Left renal cortex interstitium (tissue), 4 donors: ENCODE measurements at places on chromosomes 13 and 19.

GRCh38 chr13:33472446-33472845 lies 186.9 kb upstream of the STARD13 start:
- no peak for DNase-seq

DNA sequence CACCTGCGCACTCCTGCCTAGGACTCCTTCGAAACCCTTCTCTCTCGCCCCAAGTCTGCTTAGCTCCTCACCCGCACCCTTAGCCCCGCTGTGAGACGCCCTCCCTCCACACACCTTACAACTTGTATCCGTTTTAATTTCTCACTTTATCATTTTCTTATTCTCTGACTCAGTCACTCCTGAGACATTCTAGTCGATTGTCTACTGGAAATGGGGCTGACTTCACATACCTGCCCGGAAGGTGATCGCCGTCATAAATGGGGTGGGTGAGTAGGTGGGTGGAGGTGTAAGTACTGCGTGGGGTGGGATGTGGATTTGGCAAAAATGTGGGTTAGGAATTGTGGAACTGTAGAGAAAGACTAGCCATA lies 714 bp downstream of the NDFIP2 start:
- no peak for DNase-seq

- no peak for DNase-seq
Observed at GRCh38 chr13:87356314-87356713, 314.9 kb upstream of the SLITRK5 start.

- DNase-seq = no peak
Observed at GRCh38 chr19:27733551-27734266, 1479.2 kb downstream of the UQCRFS1 start.

DNA sequence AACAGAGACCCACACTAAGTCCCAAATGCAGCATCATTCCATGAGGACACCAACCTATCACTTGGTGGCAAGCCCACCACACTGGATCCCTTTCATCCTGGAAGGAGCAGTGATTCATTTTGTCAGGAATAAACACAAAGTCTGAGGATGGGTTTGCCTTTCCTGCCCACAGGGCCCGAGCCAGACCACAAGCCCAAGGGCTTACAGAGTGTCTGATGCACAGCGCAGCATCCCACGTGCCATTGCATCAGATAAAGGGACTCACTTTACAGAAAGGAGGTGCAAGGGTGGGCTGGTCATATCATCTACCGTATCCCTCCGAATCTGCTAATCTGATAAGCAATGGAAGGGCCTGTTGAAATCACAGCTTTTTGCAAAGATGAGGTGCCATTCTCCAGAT lies 12.2 kb upstream of the KCTD15 start:
- DNase-seq = no peak

- no peak for DNase-seq
Observed at GRCh38 chr13:108572782-108573211, 56.6 kb upstream of the MYO16 start.

- no peak for DNase-seq
Observed at GRCh38 chr13:93304868-93305613, 78.4 kb downstream of the GPC6 start.
